ENCODE measurements at places on chromosomes 2 and 18. TPM values are rescaled to one million over a fixed set of nuclear protein-coding genes. Genes with fewer than 3 reads are reported as not detected.

DNA sequence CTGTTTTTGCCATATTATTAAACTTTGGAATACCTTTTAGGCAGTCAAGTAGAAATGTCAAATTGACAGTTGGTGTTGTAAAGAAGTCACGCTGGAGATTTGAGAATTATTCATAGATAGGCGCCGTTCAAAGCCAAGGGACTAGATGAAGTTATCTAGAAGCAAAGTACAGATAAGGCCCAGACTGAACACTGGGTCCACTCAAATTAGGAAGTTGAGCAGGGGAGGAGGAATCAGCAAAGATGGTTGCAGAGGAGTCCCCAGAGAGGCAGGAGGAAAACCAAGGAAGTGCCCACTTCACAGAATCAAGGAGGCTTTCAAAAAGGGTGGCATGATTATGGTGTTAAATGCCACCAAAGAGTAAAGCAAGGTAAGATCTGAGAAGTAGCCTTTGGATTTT lies 9.6 kb upstream of the ALS2 start:
- DNase-seq = no peak

DNA sequence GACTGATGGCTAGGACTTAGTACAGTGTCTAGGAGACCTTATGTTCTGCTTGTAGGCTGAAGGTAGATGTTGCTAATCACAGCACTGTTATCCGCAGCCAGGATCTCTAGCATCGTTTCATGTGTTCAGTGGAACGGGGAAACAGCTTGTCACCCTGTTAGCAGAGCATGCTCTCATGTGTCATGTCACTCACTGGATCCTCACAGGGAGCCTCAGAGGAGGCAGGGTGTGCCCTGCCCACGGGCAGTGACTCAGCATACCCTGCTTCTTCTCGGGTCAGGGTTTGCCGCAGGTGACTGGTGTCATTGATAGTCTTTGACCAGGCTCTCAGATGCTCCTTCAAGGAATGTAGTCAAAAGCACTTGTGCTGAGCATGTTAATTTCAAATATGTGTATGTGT lies 44.4 kb downstream of the RPIA start:
- no peak for DNase-seq

GRCh38 chr2:115305712-115306111 lies 863.3 kb downstream of the DPP10 start:
- no peak for DNase-seq

The RESP18 gene
- 0.82 TPM for total RNA-seq

- DNase-seq = no peak
These were observed 77.7 kb downstream of the MAP3K20 start for GRCh38 chr2:173153301-173153885.

GRCh38 chr2:206031162-206031784 lies 54.7 kb downstream of the INO80D start:
- no peak for DNase-seq

DNA sequence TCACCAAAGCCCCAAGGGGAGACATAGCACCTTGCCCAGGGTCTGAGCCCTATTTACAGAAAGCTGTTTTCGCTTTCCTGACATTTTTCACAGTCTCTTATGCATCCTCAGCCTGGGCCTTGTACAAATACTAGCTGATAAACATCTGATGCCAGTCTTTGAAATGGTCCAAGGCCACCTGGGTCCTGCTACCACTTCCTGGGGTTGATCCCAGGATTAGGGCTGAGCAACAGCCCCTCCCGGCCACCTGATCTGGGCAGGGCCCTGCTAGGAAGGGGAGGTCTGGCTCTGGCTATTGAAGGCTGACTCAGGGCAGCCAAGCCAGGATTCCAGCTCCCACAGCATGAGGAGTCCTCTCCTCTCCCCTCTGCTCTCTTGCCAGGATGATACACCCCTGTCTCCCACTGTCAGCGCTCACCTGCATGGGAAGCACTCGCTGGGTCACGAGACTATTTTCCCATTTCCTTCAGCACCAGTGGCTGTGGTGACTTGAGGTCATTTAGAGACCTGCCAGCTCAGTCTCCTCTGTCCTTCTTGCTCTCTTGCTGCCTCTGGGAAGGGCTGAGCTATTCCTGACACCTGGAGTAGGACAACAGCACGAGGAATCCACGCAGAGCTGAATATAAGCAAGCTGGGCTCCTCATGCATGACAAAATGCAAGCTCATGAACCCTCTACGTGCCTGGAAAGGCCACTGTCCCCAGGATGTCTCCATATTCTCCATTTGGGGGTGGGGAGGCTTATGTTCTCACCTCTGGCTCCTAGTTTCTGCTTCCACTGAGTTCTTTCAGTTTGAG lies 53.0 kb upstream of the LGALSL start:
- DNase-seq = no peak

GRCh38 chr2:170917219-170917913 lies 11.7 kb upstream of the GORASP2 start:
- DNase-seq = no peak

- DNase-seq = no peak
These were observed 10.0 kb upstream of the ZNF396 start for GRCh38 chr18:35387152-35387571.

DNA sequence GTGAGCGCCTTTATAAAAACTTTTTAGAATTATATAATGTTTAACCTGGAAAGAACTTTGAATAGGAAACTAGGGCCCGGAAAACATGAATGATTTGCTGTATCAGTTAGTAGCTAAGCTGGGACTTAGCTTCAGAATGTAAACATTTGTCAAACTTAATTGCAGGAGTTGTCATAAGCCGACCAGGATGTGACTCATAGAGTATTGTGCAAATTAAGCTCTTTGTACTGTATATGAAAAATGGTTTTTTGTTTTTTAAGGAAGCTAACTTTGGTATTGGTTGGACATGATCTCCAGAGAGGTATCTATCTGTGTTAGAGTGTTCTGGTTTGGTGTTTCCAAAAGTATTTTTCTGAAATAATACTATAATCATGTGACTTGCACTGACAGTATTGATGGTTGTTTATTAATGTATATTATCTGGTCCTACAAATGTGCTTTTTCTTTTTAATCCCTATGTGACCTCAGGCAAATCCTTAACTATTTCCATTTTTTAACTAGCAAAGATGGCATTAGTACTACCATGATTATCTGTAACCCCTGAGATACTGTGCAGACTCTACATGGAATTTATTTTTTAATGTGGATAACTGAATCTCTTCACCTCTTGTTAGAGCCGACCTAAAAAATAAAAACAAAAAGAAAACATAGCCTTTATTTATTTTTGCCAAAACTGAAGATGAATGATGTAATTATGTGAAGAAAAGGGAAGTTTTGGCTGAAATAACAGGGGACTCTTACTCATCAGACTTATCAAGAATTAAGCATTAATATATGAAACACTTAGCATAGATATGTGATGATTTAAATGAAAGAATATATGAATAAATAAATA lies 11.7 kb downstream of the YIPF4 start:
- no peak for DNase-seq

- DNase-seq = no peak
These were observed 25.1 kb upstream of the ALK start for GRCh38 chr2:29946505-29946904.

The GPR155 gene
- 14.7 TPM for total RNA-seq

The SP5 gene
- 0.82 TPM for total RNA-seq

The RFTN2 gene
- total RNA-seq = 22.8 TPM

The FLACC1 gene
- 2.4 TPM for total RNA-seq

The C2orf78 gene
- total RNA-seq = not detected

DNA sequence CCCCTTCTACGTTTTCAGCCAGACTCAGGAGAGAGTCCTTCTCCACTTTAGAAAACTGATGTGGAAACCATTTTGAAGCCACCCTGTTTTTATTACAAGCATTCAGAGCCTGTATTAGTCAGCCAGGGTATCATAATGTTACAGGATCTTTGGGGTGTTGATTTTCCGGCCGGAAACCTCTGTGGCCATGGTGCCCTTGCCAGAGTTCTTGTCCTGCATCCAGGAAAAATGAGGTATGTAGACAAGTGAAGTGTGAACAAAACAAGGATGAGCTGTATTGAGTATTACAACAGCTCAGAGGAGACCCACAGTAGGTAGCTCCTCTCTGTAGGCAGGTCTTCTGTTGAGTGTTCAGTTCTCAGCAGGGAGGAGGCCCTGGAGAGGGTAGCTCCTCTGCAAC lies 241.0 kb upstream of the COPS8 start:
- DNase-seq = no peak

DNA sequence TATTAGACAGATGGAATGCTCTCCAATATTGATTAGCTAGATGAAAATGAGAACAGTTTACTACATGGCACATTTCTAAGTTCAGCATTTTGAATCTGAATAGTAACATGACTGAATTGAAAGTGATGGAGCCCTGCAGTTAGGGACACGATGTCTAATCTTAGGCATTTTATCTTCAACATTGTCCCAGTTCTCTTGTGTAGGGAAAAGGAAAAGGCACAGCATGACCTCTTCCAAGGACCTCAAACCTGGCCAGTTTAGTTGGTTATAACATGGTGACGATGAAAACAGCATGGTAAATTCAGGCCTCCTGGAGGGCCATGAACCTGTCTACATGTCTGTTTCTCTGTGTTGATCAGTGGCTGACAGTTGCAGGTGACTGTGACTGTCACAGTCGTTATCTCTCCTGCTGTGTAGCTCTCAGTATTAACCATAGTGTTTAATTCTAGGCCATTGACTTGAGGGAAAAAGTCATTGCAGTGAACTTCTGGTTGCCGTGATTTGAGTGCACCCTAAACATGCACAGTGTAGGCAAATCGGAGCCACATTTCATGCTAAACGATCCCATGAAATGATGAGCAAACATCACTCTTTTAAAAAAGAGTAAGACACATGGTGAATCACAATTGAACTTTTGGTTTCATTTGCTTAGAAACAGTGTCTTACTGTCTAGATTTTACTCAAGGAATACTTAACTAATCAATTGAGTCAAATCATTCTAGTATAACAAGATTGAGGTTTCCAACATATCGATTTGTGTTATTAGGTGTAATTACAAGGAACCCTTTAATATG lies 129.7 kb downstream of the PHLPP1 start:
- no peak for DNase-seq

DNA sequence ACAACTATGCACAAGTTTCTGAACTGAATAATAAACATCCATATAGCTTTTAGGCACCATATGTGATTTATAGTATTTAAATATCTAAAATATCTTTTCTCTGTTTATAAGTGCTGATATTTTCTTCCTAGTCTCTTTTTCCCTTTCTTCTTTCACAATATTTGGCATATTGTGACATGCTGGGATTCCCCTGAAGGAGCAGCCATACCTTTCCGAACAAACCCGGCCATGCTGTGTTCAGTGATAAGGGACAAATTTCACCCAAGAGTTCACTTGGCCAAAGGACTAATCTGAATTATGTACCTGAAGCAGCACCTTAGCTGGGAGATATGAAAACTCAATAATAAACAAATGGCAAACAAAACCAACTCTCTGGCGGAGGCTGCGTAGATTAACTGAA lies 250.8 kb downstream of the RDH14 start:
- no peak for DNase-seq

Data from frontal cortex (tissue), 4 donors.